ENCODE measurements at places on chromosomes 5 and 9.

GRCh38 chr5:170571281-170571731 lies 67.5 kb downstream of the KCNIP1 start:
- DNase-seq = no peak

- DNase-seq = peak; percentile 27
Measured at GRCh38 chr5:143023411-143024096, 253.4 kb downstream of the ARHGAP26 start.

DNA sequence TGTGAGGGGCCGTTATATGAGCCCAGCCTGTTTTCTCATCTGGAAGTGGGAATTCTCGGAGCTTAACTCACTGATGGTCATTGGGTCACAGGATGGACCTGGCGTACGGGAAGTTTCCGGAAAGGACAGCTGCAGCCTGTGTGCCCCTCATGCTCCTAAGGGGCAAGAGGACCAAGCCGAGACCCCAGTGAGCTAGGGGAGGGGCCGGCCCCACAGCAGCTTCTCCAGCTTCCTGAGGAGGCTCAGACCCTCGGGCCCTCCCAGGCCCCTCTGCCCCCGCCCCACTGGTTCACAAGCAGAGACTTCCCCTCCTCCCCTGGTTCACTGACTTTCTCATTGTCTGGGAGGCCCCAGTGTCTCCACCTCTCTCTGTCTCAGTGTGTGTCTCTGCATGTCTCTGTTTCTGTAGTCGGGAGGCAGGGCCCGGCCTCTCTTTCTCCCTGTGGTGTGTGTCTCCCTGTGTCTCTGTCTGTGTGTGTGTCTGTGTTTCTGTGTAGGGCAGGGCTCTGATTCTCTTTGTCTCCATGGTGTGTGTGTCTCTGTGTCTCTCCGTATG lies 32.3 kb upstream of the FIBCD1 start:
- no peak for DNase-seq

DNA sequence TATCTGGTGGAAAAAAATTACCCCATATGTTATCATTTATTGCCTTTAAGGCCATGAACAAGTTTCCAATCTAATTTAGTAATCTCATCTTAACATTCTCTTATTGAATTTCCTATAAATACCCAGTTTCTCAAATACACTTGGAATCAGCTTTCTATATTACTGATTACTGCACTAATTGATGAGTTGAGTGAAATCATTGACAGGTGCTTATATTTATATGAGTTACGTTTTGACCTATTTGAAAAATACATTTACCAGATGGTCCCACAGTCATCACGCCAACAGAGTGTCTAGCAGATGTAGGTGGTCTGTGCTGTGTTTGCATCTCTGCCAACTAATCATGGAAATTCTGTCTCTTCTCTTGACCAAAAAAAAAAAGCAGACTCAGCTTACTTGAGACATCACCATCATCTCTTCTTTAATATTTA lies 307.3 kb upstream of the NREP start:
- no peak for DNase-seq

- no peak for DNase-seq
Measured at GRCh38 chr5:135203593-135204036, 169.6 kb upstream of the PITX1 start.

- DNase-seq = no peak
Measured at GRCh38 chr5:91132550-91132949, 250.6 kb downstream of the ARRDC3 start.

- DNase-seq = no peak
Measured at GRCh38 chr9:38278457-38278856, 114.0 kb upstream of the ALDH1B1 start.

DNA sequence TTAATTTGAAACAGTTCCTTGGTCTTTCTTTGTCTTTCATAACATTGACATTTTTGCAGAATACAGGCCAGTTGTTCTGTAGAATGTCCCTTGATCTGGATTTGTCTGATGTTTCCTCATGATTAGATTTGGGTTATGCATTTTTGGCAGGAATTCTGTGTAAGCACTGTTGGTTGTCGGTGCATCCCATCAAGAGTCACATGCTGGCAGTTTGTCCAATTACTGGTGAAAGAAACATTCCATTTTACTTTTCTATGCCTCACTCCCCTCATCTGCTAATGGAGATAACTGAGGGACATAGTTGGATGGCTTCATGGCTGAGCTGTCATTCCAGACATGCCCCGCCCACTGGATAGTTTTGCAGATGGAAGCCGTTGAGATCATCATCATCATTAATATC lies 7.6 kb upstream of the ZNF618 start:
- no peak for DNase-seq

DNA sequence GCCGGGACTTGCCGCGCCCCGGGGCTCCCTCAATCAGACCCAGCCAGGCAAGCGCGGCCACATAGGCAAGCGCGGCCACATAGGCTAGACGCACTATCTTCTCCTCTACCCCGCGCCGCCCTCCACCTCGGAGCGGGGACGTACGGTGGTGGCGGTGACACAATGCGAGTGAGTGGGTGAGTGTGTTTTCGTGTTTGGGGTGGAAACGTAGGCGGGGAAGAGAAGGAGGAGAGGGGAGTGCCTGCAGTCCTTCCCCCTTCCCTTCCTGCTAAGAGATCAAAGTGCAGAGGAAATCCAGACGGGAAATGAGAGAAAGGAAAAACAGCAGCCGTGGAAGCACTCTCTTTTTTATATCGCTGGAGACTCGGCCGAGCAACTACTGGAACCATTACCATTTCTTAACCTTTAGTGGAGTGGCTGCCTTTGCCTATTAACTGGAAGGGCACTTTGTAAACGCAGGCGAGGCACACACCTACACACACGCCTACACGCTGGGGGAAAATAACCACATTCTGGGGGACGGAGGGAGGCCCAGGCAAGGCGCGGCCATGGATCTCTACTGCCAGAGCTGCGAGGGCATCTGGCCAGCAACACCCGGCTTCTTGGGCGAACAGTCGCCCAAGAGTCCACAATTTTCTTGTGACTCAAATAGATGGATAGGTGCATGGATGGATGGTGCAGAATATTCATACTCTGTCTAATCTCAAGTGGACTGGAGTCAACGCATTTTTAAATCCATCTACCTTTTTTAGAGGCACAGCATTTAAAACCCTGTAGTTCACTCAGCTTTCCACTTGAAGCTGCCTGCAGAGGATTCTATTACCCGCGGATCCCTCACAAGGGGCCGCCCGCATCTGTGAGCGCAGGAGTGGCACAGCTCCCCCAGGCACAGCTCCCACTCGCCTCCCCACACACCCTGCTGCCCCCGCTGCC lies 2.1 kb downstream of the EDIL3 start:
- peak; percentile 44 for DNase-seq

- DNase-seq = no peak
Measured at GRCh38 chr5:142982821-142983200, 212.6 kb downstream of the ARHGAP26 start.

DNA sequence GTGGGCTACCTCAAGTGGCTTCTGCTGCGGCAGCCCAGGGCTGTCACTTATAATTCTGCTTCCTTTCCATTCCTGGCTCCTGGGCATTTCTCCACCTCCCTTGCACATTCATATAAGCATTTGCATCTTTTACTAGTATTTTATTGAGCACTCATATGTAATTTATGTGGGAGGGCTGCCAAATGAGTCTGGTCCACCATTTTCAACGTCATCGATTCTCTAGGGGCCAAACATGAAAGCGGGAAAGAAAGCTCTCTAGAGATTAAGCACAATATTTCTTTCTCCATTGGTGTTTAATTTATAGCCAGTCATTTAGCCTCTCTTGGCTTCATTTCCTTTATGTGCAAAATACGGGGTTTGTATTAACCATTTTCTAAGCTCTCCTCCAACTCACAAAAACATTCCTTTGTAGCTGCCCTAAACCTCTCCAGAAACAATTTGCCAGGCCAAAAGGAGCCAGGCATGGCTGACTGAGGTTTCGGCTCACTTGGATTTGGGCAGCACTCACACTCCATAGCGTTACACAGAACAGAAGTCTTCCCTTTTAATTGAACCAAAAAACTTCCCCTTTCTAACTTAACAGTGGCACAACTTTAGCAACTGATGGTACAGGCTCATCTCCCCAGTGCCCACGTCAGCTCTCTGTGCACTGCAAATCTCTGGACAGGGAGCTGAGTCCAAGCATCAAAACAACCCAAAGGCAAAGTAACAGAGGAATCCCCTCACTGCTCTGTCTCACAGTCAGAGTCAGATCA lies 183.5 kb downstream of the ROR2 start:
- no peak for DNase-seq

DNA sequence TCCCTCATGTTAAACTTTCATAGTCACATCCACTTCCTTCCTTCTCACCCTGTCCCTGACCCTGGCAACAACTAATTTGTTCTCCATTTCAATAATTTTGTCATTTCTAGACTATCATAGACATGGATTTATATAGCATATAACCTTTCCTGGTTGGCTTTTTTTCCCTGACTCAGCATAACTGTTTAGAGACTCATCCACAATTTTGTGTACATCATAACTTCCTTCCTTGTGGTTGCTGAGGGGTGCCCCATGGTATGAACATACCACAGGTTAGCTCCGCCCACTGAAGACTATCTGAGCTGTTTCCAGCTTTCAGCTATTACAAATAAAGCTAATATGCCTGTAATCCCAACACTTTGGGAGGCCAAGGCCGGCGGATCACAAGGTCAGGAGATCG lies 137.3 kb downstream of the PHF2 start:
- DNase-seq = no peak

DNA sequence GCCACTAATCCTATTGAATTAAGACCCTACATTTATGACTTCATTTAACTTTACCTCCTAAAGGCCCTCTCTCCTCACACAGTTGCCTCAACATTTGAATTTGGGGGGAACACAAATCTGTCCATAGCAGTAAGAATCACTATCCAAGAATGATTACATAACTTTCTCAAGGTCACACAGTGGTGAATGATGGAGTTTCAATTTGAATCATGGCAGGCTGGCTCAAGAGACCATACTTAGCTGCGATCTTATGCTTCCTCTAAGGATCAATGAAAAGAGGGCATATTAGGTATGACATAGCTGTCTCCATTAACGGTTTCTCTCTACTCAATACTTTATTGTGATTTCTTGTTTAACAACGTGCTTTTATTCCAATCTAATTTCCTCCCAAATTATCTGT lies 44.1 kb upstream of the PDE4D start:
- DNase-seq = no peak

GRCh38 chr5:9653811-9654210 lies 23.7 kb upstream of the TAS2R1 start:
- no peak for DNase-seq

GRCh38 chr9:131605770-131606590 lies 60.7 kb downstream of the PRRT1B start:
- DNase-seq = no peak

DNA sequence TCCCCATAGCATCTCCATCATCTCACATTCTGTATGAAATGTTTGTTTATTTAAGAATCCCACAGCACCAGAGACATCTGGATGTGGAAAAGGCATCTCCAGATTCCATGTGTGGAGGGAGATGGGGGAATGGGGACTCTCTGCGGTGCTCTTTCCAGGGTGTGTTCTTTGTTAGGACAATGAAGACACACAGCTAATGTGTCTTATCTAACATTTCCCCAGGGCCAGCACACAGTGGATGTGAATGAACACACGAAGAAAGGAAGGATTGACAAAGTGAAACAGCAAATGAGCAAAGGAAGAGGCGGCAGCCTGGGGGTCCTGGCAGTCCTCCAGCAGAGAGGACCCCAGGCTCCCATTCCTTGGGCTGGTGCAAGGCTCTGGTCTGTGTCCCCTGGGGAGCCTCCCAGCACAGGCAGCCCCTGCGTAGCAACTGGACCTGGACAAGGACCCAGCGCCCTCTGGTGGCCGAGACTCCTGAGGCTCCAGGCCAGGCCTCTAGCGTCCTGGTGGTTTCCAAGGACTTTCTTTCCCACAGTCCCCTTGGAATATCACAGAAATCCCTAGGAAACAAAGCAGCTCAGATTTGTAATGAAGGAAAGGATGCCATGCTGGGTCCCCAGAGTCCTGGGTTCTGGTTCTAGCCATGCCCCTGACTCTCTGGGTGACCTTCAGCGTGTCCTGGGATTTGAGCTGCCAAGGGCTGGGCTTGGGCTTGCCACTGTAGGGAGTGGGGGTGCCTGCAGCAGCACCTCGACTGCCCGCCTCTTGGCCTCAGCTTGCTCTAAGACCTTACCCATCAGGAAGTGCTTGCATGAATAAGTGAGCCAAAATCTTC lies 3.5 kb upstream of the PDLIM7 start:
- peak; percentile 86 for DNase-seq

DNA sequence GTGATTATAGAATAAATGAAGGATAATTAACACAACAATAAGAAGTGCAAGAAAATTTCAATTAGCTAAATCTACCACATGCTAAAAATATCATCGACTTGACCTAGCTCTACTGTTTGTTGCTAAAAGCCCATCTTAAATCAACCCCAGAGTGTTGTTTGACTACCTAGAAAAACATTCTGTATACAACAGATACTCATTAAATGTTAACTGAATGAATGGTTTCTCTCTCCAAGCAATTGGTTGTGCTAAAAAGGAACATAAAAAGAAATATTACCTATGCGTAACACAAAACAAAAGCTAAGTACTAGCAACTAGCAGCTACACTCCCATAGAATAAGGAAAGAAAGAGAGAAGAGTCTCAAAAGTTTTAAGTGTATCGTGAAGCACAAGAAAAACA lies 5.5 kb upstream of the PLPP6 start:
- DNase-seq = no peak

DNA sequence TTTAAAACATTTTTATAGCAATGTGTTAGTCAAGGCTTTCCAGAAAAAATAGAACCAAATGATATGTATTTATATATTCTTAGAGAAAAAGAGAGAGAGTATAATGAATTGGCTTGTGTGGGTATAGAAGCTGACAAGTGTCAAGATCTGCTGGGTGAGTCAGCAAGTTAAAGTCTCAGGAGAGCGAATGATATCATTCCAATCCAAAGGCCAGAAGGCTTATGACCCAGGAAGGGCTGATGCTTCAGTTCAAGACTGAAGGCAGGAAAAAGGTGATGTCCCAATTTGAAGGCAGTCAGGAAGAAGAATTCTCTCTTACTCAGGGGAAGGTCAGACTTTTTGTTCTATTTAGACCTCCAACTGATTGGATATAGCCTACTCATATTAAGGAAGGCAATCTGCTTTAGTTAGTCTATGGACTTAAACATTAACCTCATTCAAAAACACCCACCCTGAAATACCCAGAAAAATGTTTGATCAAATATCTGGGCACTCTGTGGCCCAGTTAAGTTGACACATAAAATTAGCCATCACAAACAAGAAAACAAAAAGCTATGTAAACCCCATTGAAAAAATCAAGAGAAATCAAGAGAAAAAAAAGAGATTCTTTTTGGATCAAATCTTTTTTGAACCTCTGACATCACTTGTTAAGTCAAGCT lies 189.6 kb downstream of the PIK3R1 start:
- DNase-seq = no peak

DNA sequence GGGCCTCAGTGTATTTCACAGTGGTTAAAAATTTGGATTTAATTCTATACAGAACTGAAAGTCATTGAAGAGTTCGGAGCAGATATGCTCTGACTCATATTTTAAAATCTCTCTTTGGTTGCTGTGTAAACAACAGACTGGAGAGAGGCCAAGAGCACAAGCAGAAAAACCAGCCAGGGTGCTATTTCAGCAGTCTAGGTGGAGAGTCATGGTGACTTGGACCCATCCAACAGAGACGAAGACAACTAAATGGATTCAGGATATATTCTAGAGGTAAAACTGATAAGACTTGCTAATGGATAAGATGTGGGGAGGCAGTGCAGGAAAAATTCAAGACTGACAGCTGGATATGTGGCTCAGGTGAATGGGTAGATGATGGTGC lies 168.9 kb downstream of the MAPKAP1 start:
- no peak for DNase-seq
